ENCODE measurements at places on chromosomes 2 and 18.

DNA sequence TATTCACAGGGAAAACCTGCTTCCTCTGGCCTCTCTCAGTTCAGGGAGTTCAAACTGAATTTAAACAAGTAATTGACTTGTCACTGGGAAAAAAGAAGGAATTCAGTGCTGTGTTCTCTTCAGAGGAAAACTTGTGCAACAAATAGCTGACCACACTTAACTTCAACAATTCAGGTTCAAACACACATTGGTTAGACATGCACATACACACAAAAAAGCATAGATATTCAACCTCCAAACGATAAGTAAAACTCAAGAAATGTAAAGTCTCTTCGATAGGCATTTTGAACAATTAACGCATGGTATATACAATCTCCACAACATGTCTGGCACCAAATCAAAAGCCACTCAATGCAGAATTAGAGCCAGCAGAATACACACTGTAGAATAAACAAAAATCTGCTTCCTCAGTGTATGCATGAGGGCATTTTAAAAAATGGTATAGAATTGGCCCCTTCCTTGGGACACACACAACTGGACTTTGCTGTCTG lies 269.0 kb downstream of the TCF4 start:
- no peak for DNase-seq

DNA sequence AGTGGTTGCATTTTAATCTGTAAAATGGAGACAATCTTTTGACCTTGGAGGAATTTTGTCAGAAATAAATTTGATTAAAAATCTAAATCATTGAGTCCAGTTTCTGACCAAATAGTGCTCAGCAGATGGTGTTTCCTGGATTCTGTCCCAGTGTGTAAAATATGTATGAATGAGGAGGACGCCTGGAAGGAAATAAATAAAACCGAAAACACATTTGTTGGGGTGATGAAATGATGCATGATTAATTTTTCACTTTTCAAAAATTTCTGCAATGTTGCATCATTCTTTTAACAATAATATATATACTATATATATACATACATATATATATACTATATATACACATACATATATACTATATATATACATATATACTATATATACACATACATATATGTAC lies 261.1 kb upstream of the TRIB2 start:
- DNase-seq: no peak

DNA sequence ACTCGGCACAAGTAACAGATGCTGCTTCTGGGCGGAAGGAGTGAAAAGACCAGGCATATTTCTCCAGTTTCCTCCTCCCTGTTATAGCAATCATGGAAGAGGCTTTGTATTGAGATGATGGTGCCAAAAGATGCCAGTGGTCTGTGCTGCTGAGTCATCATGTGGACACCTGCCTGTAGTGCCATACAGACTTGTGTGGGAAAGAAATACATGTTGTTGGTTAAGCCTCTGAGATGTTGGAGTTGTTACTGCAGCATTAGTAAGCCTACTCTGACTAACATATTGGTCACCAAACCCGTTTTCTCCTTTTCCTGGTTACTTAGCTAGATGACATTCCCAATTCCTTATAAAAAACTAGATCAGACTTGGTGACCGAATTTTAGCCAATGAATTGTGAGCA lies 356.9 kb downstream of the ZNF521 start:
- DNase-seq: no peak

GRCh38 chr18:33670029-33670428 lies 92.0 kb downstream of the ASXL3 start:
- DNase-seq: no peak

DNA sequence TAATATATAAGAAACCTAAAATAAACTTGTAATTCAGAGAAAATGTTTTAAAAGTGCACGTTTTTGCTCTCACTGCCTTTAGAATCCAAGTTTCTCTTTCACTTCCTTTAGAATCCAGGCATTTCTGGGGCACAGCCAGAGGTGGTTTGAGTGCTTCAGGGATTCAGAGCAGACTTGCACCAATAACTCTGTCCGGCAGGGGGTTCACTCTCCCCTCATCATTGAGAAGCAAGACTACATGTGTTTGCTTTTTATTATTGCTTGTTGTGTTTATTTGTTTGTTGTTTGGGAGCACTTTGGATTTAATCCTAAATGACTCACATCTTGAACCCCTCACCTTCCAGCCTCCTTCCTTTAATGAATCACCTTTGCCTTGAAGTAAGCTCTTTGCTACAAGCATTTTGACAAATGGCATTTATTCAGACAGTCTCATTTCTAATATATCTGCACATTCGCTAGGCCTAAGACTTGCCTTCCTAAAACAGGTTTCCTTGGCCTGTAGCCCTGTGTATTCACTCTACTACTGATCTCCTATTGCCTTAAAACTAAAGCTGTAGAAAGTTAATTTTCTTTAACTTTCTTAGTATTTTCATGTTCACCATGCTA lies 233.5 kb upstream of the ATP5MC3 start:
- no peak for DNase-seq

DNA sequence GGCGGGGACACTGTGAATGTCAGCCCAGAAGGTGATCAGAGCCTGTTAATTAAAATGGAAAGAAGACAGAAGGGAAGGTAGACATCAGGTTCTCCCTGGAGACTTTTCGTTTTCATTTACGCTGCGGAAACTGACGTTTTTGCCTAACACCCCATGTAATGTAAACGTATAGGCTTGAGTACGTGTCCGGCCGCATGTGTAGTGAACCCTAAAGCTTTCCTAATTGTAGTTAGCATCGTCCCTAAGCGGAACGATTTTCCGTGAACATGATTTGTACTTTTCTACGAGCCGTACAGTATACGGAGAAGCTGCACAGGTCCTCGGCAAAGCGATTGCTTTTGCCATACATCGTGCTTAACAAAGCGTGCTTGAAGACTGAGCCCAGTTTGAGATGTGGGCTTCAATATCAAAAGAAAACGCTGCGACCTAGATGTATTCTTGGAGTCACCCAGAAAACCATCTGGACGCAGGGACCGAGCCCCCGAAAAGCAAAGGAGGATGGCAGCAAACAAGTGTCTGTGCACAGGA lies 284 bp downstream of the TIMM21 start:
- DNase-seq: no peak

DNA sequence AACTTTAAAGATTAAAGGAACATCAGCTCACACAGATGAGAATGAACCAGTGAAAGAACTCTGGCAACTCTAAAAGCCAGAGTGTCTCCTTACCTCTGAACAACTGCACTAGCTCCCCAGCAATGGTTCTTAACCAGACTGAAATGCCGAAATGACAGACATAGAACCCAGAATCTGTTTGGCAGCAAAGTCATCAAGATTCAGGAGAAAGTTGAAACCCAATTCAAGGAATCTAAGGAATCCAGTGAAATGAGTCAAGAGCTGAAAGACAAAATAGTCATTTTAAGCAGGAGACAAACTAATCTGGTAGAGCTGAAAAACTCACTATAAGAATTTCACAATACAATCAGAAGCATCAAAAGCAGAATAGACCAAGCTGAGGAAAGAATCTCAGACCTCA lies 72.0 kb downstream of the STRADB start:
- DNase-seq: no peak

DNA sequence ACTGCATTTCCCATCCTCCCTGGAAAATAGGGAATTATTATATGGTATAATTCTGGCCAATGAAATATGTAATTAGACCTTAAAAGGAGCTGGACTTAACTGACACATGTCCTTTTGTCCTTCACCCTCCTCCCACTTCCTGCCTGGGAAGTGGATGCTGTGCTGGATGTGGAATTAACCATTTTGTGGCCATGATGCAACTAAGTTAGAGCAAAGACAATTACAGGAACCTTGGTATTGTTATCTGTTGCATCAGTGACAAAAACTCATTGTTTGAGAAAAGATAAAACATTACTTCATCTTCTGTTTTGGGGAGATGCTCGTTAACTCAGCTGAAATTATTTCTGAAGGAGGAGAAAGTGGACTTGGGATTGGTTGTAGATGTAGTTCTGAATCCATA lies 227.7 kb upstream of the BOD1L2 start:
- no peak for DNase-seq

GRCh38 chr2:5692561-5693286 lies 540 bp downstream of the SOX11 start:
- DNase-seq: no peak
